Esophagus mucosa (tissue), 1 donor: ENCODE measurements at places on chromosomes 5 and 9. TPM values are rescaled to one million over a fixed set of nuclear protein-coding genes. Genes with fewer than 3 reads are reported as not detected.

The SLC6A3 gene
- 0.16 TPM for total RNA-seq

The PCDHB4 gene
- total RNA-seq = 0.52 TPM

The AK8 gene
- total RNA-seq = 1.7 TPM

The IRX2 gene
- 3.1 TPM for total RNA-seq

The IL31RA gene
- total RNA-seq = 0.68 TPM
